ENCODE measurements at places on chromosomes 13 and 19.

DNA sequence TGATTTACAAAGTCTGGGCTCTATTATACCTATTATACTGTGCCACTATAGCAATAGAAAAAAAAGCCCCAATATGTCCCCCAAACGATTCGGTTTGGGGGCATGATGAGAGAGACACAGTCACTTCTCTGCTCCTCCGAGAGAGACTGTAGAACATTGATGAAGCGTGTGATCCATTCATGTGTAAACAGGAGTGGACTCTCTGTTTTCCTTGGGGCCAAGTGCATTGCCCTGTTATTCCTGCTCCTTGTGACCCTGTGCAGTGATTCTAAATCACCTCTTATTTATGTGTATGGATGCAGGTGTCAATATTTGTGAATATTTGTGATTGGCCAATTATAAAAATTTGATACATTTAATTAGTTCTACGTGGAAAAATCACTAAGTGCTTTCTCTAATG, 17.0 kb downstream of the F10 start:
- no peak for DNase-seq

- DNase-seq = no peak
Measured at GRCh38 chr13:112356190-112356589, 20.0 kb upstream of the SPACA7 start.

DNA sequence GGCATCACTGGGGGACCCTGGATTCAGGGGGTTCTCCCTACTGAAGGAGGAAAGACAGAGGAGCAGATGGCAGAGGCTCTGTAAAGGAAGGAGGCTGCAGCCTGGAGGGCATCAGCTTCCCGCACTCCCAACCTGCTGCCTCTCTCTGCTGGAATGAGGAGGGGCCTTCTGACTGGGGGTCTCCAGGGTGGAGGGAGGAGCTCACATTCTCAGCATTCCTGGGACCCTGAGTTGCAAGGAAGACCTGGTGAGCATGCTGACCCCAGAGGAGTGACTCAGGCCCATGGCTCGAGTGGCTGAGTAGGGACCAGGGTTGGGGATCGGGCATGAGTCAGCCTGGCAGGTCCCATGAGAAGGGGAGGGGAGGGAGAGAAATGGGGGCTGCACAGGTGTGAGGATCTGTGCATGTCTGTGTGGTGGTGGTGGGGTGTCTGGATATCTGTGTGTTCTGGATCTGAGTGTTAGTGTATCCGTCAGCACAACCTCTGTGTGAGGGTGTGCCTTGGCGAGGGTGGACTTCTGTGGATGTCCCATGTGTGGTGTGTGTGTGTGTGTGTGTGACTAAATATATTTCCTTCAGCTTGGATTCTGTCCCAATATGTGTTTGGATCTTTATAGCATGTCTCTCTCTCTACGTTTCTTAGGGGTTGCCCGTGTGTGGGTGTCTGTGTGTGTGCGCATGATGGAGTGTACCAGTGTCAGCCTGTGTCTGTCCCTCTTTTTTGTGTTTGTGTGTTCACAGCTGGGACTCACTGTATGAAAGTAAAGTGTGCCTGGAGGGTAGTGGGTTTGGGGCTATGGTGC, 4.6 kb downstream of the AXL start:
- peak; percentile 59 for DNase-seq

DNA sequence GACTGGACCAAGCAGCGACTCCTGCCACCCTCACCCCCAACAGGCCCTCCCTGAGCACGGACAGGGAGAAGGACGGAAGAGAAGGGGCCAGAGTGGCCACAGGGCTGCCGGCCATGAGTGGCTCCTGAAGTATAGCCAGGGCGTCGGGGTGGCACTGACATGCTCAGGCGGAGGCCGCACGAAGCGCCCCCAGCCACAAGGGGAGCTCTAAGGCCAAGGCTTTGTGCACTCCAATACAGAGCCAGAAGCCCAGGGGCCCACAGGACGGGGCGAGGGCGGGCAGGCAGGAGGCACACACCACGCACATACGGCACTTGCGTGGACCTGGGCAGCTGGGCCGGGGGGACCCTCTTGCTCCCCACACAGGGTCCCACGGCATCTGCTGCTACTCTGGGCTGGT, 52.0 kb downstream of the KLF2 start:
- DNase-seq = no peak

DNA sequence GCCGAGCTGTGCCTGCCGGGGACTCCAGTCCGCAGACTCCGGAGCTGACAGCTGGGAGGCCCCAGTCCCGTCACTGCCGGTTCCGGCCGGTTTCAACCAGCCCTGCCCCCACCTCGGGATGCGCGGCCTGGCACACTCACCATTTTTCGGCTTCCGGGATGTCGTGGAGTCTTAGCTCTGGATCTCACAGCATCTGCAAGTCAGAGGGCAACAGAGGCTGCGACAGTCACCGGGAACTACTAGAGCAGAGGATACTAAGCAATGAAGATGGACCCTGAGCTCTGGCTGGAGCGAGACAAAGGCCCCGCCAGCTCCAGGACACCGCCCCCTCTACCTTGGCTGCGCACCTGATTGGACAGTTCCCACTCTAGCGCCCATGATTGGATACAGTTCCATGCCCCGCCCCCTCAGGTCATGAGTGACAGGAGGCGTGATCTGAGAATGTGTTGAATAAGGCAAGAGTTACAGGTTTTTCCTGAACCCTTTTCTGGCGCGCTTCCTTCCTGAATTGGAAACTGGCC, at the start of gene ZNF682:
Gene ZNF682 (minus strand): TSS at position 303 of the 521 bp plus-strand sequence. CDS start 160 bp downstream, at position 143.
- peak; percentile 82 for DNase-seq

DNA sequence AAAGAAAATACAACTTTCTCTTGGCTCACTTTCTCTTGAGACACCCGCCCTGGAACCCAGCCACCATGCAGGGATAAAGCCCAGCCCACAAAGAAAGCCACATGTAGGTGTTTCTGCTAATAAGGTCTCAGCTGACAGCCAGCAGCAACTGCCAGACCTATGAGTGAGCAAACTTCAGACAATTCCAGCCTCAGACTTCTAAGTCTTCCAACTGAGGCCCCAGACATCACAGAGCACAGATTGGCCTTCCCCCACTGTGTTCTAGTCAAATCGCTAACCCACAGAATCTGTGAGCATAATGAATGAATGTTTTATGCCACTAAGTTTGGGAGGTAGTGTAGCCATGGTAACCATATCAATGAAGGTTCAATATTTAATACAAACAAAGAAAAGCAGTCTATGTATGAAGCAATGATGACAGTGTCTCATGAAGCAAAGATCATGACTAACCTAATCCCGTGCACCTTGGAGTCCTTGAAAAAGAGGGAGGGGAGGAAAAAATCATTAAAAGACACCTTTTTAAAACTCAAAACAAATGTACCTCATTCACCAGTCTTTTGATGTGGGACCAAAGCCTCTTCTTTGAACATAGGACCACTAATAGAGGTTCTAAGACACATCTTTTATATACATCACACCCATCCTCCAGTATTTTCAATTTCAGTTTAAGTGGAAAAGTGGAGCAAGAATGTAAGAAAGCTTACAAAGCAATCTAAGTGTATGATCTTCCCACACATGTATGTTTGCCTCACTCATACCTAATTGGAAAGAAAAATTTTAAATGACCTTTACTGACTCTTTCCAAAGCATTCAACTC, 6.2 kb downstream of the MRPS31 start:
- DNase-seq = no peak

- DNase-seq = no peak
Measured at GRCh38 chr13:73370066-73370465, 311.3 kb downstream of the KLF5 start.

- DNase-seq = no peak
Measured at GRCh38 chr13:21739771-21740170, 68.9 kb downstream of the FGF9 start.

DNA sequence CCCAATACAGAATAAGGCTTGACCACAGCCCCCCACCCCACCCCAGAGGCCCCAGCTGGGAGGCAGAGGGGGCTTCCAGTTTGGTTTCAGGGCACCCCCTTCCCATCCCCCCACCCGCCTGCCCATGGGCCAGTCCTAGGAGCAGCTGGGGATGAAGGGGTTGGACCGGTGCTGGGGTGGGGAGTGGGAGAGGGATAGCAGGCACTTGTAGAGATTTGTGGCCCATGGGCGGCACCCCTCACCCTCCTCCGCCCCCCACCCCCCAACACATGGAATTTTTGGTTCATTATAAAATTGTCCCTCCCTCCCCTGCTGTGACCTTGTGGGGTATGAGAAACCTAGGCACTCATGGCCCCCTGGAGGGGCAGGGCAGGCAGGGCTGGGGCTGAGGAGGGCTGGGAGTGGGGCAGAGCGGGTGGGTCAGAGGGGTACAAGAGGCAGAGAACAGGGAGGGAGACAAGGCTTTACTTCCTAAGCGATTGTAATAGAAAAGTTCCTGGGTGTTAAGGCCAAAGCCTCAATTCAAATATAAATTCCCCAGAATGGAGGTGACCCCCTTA, 5.3 kb upstream of the GSK3A start:
- no peak for DNase-seq

- no peak for DNase-seq
Measured at GRCh38 chr13:20305587-20305986, 73.5 kb upstream of the GJB6 start.

GRCh38 chr13:51083706-51084105, 27.4 kb downstream of the C13orf42 start:
- DNase-seq = no peak

DNA sequence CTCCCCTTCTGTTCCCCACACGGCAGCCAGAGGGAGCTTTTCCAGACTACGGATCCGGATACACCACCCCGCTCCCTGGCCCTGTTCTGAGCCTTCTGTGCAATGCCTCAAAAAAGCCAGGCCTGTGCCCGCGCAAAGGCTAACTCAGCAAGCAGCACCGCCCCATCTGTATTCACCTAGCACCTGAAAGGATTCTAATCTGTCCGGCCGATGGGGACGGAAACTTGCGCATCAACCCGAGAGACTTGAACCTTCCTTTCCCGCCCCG, 589 bp downstream of the ZBTB45 start:
- peak; percentile 35 for DNase-seq

DNA sequence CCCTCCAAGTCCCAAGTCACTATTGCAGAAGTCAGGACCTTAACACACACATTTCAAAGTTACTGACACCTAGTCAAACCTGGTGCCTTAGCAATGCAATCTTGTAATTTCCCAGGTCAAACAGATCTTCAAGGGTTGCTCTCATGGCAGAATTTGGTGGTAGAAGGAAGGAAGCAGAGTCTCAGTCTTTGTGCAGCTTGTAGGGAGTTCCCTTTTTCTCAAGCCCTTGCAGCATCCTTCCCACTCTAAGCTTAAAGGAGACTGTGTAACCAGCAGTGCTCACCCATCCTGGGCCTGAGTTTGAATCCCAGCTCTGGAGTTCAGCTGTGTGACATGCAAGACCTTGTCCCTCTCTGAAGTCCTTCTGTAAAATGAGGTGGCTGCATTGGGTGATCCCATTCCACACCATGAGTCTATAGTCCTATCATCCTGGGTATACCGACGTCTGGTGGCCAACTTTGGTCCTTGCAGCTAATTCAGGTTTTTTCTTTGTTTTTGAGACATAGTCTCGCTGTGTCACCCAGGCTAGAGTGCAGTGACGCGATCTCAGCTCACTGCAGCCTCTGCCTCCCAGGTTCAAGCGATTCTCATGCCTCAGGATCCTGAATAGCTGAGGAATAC, 9.8 kb downstream of the SIGLEC10 start:
- no peak for DNase-seq

- DNase-seq = no peak
Measured at GRCh38 chr13:99702687-99703319, 201.5 kb downstream of the TM9SF2 start.
